ENCODE measurements at places on chromosomes 3 and 15.

- no peak for DNase-seq
Measured at GRCh38 chr3:112675349-112675748, 34.4 kb upstream of the CCDC80 start.

DNA sequence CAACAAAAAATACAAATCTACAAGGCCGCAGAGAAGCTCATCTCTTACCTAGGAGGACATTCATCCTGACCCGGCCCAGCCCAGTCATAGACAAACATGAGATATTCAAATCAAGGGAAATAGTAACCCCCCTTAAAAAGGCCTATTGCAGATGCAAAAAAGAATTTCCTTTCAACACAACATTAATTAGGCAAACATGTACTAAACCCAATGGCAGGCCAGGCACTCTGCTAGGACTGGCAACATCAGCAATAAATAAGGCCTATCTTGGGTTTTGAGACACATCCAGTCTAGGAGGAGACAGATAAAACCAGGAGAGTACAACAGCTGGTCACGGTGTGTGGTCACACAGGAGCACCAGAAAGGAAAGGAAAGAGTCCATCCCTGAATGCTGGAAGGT lies 61.4 kb downstream of the ADCY5 start:
- DNase-seq, result no peak

DNA sequence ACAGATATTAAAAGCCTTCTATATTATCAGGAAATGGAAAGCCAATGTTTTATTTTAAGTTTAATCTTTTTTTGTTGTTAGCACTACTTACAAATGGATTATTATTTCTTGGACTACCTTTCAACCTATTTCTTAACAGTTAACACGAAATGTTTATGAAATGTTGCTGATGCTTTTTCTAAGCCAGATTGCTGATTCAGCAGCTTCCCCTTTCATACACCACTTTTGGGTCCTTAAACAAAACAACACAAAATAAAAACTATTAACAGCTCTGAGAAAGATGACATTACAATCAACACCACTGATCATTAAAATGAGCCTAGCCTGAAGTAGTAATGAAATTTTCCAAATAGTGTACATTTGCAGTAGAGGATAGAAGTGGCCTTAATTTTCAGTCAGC lies 99.2 kb upstream of the VEPH1 start:
- DNase-seq, result no peak

DNA sequence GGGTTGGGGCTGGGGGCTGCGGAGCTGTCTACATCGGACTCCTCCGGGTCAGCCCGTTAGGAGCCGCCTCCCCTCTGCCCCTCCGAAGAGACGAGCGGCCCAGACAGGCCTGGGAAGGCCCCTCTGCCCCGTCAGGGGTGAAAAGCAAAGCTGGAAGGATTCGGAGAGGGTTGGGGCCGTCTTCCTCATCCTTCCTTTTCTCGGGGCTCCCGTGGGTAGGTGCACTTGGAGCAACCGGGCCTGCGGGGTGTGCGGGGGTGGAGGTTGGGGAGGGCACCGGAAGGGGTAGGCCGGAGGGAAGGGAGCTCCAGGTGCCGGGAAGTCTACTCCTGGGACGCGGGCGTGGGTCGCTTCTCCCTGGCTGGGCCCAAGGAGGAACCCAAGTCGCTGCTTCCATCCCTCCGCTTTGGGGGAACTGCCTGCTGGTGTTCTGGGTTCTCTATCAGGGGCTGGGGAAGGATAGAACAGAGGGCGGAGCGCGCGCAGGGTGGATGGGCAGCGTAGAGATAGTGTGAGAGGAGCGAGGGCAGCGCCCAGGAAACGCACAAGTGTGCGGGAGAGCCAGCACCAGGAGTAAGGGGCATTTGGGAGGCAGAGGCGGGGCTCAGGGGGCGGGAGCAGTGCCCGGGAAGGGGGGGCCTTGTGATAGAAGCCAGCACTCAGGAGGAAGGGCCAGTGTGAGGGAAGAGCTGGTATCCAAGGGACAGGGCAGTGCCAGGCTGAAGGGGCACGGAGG lies 590 bp downstream of the POLR2H start:
- no peak for DNase-seq

DNA sequence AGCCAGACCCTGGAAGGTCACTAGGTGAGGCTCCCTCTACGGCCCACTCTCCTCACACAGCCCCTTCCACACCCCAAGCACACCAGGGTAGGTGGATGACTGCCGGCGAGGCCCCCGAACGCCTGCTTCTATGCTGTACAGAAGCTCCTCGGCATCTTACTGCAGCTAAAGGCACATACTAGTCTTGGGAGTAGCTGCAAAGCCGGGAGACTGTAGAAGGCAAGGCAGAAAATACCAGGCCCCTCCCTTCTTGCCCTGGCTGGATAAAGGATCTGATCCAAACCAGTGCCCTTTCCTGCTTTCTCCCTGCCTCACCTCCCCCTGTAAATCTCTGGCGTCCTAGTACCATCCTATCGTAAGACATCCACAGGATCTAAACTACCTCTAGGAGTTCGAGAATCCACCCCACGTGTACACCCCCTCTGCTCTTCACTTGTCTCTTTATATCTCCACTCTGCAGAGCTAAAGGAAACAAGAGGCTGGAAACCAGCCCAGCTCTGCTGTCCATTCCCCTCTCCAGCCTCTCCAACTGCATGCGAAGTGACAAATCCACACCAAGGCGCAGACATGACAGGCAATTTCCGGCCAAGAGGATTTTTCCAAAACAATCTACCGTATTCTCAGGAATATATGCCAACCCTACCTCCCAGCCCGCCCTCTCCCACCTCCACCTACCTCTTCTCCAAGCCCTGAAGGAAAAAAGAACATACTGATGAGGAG lies 11.8 kb downstream of the TNK2 start:
- no peak for DNase-seq

GRCh38 chr3:148911592-148911991 lies 46.5 kb downstream of the CPA3 start:
- DNase-seq, result no peak

DNA sequence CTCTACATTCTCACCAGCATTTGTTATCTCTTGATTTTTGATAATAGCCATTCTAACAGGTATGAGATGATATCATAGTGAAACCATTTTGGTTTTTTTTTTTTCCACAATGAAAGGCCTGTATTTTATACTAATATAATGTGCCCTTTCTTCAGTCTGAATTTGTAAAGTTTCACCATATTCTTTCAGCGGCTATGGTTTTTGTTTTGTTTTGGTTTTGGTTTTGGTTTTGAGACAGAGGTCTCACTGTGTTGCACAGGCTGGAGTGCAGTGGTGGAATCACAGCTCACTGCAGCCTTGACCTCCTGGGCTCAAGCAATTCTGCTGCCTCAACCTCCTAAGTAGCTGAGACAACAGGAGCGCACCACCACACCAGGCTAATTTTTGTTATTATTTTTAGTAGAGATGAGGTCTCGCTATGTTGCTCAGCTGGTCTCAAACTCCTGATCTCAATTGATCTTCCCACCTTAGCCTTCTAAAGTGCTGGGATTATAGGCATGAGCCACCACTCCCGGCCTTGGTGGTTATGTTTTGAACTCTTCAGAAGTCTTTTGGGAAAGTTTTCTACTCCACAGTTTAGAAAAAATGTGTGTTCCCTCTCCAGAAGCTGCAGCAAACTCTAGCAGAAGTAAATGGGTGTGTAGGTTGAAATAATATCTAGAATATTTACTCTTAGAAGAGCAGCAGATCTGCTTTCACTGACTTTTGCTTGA lies 110.2 kb upstream of the UMPS start:
- no peak for DNase-seq

DNA sequence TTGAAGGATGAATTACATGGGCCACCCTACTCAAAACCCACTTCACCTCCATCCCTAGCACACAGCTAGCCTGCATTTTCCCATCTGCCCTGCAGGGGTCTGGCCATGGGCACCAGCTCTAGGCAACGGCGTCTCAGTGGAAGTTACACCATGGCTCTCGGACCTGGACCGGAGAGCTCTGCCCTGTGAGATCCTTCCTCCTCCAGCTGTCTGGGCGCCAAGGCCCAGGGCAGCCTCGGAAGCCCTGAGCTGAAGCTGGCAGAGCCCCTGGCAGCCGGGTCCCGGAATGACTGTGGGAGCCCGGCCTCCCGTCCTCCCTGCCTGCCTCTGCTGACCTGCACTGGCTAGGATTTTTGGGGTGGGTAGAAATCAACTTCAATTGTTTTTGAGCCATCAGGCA lies 98.9 kb downstream of the CHSY1 start:
- peak; percentile 45 for DNase-seq

DNA sequence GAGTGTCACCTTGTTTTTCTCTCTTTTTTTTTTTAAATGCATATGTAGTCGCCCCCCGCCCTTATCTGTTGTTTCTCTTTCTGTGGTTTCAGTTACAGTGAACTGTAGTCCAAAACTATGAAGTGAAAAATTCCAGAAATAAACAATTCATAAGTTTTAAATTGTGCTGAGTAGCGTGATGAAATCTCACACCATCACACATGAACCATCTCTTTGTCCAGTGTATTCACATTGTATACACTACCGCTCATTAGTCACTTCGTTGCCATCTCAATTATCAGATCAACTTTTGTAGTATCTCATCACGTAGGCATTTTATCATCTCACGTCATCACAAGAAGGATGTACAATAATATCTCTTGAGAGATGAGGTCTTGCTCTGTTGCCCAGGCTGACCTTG lies 62.5 kb upstream of the MLF1 start:
- no peak for DNase-seq

DNA sequence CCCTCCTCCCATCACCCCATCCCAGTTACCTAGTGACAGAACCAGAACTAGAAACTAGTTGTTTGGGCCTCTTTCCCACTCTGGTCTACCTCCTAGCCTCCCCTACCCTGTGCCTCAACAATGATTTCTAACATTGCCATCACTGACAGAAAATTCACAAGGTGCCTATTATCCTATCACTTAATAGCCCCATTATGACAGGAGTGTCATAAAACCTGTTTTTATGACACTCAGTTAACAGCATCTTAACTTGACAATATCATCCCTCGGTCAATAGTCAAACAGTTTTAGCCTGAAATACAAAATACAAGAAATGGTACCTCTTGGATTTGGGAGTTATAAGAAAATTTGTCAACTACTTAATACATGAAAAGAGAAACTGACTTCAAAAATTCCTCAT lies 46.5 kb downstream of the ULK4 start:
- no peak for DNase-seq

DNA sequence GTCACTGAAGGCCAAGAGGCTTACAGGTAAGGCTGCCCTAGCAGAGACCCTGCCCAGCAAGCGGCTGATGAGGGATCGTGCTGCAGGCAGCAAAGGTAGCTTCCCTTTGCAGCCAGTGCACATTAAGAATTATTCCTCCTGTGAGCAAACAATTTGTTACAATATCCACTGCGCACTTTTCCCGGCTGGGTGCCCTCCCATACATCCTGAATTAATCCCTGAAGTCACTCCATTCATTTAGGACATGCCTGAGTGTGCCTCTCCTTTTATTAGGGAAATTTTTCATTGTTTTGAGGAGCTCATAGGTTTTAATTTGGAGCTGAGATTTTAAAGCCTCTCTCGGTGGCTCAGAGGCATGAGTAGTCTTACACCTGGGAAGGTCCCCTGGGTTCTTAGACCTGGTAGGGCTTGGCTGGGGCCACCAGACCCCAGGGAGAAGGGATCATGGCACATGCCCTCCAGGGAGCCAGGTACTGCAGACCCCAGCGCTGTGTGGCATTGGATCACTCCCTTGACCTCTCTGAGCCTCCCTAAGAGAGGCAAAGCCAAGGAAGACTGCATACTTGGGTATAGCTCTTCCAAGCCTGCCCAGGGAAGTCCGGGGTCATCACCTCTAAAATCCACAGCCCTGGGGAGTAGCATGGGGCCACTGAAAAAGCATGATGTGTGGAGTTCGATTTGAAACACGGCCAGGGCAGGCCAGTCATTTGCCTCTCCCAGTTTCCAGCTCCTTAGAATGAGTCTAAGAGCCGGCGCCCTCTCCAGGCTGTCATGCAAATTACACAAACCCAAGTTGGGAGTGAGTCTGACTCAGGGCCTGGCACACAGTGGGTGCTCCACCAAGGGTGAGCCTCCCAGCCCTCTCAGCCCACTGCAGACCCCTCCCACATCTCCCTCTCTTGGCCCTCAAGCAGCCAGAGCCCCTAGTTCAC lies 151.9 kb upstream of the LINGO1 start:
- DNase-seq, result peak; percentile 27

GRCh38 chr3:150180334-150180733 lies 209.6 kb upstream of the PFN2 start:
- DNase-seq, result no peak

- no peak for DNase-seq
Measured at GRCh38 chr3:122305818-122306621, 19.0 kb upstream of the CSTA start.

GRCh38 chr3:171181907-171182690 lies 155.6 kb upstream of the SLC2A2 start:
- no peak for DNase-seq

DNA sequence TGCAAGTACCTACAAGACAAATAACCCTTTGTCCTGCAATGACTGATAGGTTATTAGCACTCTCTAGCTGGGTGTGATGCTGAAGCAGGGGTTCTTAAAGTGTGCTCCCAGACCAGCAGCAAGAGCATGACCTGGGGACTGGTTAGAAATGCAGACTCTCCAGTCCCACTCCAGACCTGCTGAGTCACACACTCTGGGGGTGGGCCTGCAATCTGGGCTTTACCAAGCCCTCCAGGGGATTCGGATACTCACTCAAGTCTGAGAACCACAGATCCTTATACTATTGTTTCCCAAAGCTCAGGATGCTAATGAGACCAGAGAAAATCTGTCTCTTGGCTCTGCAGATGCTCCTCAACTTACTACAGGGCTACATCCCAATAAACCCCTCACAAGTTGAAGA lies 142.1 kb upstream of the RAD18 start:
- DNase-seq, result no peak
